ENCODE measurements at places on chromosomes 2 and 18. TPM values are rescaled to one million over a fixed set of nuclear protein-coding genes. Genes with fewer than 3 reads are reported as not detected.

The RAB6D gene
- total RNA-seq, result 1.7 TPM

The PLGLB2 gene
- 1.3 TPM for total RNA-seq

- no peaks in the 10 kb centered on the region for H3K27me3 ChIP-seq
- H3K27ac ChIP-seq, result no peak overlapping the region
- no peaks in the 10 kb centered on the region for H3K4me1 ChIP-seq
- no peak for DNase-seq
Measured at GRCh38 chr2:196130039-196130825, 41.1 kb downstream of the STK17B start.

- no peak overlapping the region for H3K27ac ChIP-seq
- DNase-seq, result no peak
- H3K27me3 ChIP-seq, result no peaks in the 10 kb centered on the region
- H3K36me3 ChIP-seq, result no peaks in the 10 kb centered on the region
- H3K4me3 ChIP-seq, result no peak overlapping the region
- H3K4me1 ChIP-seq, result no peaks in the 10 kb centered on the region
Measured at GRCh38 chr2:33791625-33792024, 192.5 kb upstream of the FAM98A start.

DNA sequence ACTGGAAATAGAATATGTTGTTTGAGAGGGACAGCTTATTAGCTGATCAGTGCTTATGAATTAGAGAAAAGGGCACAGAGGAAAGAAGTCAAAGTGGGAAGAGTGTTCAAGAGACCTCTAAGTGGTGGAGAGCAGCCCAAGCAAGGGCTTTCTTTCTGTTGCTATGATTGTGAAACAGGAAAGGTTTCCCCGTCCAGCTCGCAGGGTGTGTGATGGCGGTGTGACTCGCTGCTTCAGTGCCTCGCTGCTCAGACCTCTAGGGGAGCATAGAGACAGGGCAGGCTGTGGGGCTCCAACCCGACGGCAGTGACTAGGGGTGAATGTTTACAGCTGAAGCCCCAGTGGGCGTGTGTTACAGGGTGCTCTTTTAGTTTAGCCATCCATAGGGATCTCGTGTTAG lies 166.5 kb upstream of the COPS8 start:
- H3K27me3 ChIP-seq, result no peaks in the 10 kb centered on the region
- no peaks in the 10 kb centered on the region for H3K4me1 ChIP-seq
- no peaks in the 10 kb centered on the region for H3K36me3 ChIP-seq
- H3K27ac ChIP-seq, result no peak overlapping the region
- DNase-seq, result no peak

DNA sequence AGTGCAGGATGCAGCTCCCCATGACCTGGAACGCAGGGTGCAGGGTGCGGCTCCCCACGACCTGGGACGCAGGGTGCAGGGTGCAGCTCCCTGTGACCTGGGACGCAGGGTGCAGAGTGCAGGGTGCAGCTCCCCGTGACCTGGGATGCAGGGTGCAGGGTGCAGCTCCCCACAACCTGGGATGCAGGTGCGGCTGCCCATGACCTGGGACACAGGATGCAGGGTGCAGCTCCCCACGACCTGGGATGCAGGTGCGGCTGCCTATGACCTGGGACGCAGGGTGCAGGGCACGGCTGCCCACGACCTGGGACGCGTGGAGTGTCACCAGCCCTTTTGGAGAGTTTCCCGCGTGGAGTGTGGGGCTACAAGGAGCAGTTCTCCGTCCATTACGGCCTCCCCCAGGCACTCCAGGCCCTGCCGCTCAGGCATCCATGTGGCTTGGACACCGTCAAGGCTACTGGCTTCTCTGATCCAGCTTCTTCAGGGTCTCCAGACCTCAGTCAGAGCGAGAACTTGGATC lies 38.7 kb downstream of the PXDN start:
- H3K36me3 ChIP-seq, result no peaks in the 10 kb centered on the region
- no peaks in the 10 kb centered on the region for H3K27me3 ChIP-seq
- DNase-seq, result no peak
- H3K27ac ChIP-seq, result no peak overlapping the region
- H3K4me1 ChIP-seq, result peaks cover 5% of the 10 kb centered on the region

- H3K4me1 ChIP-seq, result no peaks in the 10 kb centered on the region
- H3K27ac ChIP-seq, result no peak overlapping the region
- no peak overlapping the region for H3K4me3 ChIP-seq
- no peak for DNase-seq
- H3K27me3 ChIP-seq, result no peaks in the 10 kb centered on the region
- H3K36me3 ChIP-seq, result no peaks in the 10 kb centered on the region
Measured at GRCh38 chr18:21215490-21215889, 26.5 kb upstream of the GREB1L start.

DNA sequence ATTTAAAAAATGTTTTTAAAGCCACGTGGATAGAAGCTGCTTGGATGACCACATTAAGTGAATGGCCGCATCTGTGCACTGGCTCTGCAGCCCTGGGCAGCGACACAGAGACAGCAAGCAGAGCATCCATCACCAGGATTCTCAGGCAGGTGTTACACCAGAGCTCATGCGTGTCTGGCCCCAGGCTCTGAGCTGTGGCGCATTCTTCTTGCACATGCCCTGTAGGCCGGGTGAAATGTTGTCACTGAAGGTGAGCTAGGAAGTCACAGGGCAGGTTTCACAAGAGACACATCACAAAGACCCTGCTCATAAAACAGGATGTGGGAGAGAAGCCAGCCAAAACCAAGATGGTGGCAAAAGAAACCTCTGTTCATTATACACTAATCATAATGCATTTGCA lies 8.4 kb upstream of the PXDN start:
- no peak overlapping the region for H3K4me3 ChIP-seq
- no peak overlapping the region for H3K27ac ChIP-seq
- no peaks in the 10 kb centered on the region for H3K4me1 ChIP-seq
- no peaks in the 10 kb centered on the region for H3K27me3 ChIP-seq
- no peaks in the 10 kb centered on the region for H3K36me3 ChIP-seq
- DNase-seq, result peak; percentile 8

Data from testis (tissue), 5 donors.